ENCODE measurements at places on chromosomes 16 and 17.
A peak's percentile ranks its signal among the peaks of the same experiment; 100 is the strongest.

- DNase-seq = no peak
These were observed 3.1 kb downstream of the RNF227 start for GRCh38 chr17:7912927-7913524.

DNA sequence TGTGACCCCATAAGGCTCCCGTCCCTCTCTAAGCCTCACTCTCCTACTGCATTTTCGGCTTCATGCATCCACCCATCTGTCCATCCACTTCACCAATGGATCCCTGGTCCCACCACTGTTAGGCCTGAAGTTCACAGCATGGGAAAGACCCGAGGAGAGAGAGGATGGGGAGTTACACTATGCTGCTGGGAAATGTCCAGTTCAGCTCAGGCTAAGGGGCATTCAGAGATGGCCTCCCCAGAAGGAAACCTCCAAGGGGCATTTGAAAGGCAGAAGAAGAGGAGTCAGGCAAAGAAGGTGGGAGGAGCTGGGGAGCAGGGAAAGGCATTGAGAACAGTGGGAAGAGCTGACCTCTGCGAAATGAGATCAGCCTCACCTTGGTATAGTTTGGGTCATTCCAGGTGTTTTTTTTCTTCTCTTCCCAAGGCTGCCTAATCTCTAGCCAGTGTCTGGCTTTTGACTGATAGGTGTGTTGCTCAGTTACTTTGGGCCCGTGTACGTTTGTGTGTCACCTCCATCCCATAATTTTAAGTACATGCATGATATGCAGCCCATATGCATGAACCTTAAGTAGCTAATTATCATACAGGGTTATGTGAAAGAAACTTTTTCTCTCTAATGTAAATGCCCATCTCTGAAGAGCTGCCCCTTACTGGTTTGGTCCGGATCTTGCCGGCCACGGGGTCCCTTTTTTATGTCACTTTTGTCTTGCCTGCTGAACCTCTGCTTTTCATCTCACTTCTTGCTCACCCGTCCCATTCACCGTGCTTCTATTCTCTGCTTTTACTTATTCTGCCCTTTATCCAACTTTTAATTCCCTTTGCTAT, 11.6 kb upstream of the DRC7 start:
- no peak for DNase-seq

GRCh38 chr16:2795395-2796143, 2.7 kb upstream of the PRSS41 start:
- DNase-seq = no peak

DNA sequence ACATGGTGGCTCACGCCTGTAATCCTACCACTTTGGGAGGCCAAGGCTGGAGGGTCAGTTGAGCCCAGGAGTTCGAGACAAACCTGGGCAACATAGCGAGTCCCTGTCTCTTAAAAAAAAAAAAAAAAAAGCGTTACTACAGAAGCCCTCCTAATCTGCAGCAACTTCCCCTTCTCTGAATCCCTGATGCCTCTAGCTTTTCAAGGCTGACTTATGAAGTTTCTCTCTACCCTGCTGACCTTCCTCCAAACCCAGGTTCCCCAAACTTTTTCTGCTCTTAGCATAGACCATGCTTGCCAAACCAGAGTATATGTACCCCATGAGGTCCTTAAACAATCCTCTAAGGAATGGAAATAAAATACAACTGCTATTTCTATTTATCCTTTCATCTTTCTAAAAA, 16.4 kb downstream of the LYRM1 start:
- no peak for DNase-seq

DNA sequence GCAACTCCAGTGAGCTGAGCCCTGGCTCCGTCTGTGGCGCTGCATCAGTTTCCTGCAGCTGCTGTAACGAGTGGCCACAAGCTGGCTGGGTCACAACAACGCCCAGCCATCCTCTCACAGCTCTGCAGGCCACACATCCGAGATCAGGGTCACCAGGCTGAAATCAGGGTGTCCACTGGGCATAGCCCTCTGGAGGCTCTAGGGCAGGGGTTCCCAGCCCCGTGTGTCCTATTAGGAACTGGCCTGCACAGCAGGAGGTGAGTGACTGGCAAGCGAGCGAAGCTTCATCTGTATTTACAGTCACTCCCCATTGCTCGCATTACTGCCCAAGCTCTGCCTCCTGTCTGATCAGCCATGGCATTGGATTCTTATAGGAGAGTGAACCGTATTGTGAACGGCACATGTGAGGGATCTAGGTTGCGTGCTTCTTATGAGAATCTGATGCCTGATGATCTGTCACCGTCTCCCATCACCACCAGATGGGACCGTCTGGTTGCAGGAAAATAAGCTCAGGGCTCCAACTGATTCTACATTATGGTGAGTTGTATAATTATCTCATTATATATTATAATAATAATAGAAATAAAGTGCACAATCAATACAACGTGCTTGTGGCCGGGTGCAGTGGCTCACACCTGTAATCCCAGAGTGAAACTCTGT, 176.5 kb downstream of the SEC14L1 start:
- DNase-seq = no peak

DNA sequence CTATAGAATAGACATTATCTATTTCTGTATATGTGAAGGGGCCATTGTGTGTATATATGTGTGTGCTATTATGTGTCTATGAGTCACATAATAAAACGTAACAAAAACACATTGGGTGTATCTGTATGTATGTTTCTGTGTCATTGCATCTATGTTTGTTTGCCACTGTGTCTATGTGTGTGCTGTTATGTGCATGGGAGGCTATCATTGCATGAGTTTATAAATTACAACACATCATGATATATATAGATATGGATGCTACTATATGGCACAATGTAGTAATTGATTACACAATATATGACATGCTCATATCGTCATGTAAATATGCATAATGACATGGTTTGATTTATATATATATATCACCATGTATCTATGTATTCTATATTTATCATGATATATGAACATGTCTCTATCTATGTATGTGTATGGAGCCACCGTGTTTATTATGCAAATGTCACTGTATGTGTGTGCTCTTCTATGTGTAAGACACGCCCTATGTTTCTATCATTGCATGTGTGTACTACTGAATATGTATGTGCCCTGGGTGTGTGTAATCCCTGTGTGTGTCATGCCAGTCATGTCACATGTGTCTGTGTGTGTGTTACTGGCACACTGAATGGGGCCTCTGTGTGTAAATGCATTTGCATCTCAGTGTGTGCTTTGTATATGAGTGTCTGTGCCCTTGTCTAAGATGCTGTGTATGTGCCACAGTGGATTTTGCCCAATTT, 1.4 kb upstream of the TSPOAP1 start:
- no peak for DNase-seq

- no peak for DNase-seq
These were observed 35.6 kb downstream of the RPA1 start for GRCh38 chr17:1865252-1866037.

DNA sequence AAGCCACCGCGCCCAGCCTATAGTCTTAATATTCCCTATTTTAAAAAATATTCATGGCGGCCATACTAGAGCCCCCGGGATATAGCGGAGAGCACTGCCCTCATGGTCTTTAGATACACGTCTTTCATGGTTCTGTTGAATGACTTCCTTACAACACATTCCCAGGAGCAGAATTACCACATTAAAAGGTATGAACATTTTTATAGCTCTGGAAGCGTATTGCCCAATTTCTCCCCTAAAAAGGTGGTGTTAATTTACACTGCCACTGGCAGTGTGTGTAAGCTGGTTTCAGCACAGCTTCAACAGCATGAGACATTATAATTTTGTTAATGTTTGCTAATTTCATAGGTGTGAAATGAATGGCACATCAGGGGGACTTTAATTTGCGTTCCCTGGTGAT, 19.0 kb downstream of the C17orf100 start:
- DNase-seq = no peak

DNA sequence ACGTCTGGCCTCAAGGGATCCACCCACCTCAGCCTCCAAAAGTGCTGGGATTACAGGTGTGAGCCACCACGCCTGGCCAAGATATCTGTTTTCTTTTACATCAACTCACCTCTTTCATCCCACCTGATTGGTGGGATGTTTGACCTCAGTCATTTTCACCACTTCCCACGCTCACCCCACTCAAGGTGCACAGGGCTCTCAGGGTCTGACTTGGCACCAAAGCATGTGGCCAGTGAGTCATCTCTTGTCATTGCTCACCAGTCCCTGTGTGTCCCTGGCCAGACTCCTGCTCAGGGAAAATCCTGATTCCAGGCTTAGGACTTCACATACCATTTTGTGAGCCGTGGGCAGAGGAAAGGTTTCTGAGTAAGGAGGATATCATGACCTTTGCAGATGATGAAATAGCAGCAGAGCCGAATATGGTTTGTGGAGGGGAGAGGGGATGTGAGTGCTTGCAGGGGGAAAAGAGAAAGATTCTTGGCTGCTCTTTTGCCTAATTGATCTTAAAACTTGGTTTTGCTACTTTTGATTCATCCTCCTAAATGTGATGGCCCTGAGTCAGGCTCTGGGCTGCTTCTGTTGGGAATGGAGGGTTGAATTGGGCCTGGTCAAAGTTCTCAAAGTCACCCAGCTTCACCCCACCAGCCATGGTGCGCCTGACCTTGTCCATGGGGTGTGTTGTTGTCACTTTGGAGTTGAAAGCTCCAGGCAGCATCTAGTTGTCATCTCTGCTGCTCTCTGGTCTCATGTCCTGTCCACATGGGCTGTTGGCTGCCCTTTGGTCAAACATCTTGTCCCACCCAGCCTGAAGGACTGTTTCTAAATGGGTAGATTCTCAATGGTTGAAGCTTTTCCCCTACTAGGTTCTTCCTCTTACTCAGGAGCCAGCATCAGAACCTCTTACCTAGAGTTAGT, 6.0 kb upstream of the KCNH6 start:
- DNase-seq = no peak

- DNase-seq = no peak
These were observed 15.8 kb downstream of the GPRC5C start for GRCh38 chr17:74447628-74448159.

GRCh38 chr16:15610369-15610871, 32.5 kb downstream of the MARF1 start:
- no peak for DNase-seq

DNA sequence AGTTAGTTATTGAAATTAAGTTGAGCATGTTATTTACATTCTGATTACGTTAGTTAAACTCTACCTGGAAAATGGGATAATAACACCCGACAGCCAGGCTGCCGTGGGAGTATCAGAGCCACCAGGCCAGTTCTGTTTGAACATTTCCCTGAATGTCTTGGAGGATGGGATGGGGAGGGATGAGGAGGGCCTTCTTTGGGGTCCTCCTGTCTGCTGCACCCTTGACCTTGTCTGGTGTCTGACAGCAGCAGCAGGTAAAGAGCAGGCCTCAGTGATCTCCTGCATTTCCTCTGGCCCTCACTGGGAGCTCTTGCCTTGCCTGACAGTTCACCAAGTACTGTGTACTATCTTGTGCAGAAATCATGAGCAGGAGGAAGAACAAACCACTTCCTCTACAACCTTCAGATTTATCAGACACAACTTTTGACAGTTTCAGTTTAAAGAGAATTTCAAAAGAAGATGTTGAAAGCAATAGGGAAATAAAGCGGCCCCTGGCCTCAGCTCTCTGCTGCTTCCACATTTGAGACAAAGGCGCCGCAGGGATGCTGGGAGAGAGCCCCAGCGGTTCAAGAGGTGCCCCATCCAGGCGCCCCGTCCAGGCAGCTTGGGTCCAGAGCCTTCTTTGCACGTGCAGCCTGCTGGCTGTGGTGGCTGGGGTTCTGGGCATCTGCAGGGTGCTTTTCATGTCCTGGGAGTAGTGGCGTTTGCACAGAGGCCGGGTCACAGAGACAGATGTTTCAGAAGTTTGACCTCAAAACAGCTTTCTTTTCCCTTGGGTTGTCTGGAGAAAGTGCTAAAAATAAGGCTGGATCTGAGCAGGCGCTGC, 25.3 kb downstream of the CMIP start:
- no peak for DNase-seq

- DNase-seq = no peak
These were observed 16.8 kb downstream of the TIMM22 start for GRCh38 chr17:1013729-1014090.

DNA sequence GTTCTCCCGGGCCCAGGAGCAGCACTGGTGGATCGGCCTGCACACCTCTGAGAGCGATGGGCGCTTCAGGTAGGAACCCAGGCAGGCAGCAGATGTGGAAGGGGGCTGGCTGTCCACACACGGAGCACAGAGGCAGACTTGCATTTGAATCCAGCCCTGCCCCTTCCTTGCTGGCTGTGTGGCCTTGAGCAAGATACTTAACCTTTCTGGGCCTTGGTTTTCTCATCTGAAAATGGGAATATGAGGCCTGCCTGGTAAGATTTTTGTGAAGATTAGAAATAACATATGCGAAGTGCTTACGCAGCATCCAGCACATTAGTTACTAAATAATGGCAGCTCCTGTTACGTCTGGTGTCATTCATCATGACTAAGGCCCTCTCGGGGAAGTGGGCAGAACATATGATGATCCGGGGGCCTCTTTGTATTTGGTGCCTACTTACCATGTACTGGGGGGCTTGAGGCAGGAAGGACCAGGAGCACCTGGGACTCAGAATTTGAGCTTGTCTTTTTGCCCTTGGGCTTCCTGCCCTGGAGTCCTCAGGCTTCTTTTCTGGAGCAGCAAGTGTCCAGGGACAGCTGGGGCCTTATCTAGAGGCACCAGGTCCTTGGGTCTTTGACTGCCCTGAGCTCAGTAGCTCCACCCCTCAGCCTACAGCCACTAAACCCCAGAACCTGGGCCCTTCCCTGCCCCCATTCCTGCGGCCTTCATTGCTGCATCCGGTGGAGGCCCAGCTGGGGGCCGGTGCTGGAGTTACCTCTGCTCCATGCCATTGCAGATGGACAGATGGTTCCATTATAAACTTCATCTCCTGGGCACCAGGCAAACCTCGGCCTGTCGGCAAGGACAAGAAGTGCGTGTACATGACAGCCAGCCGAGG, 53.8 kb downstream of the MRC2 start:
- DNase-seq = no peak

GRCh38 chr17:7323731-7324437, 5.3 kb downstream of the NEURL4 start:
- peak; percentile 52 for DNase-seq

GRCh38 chr16:83068686-83069085, 441.9 kb downstream of the CDH13 start:
- no peak for DNase-seq

DNA sequence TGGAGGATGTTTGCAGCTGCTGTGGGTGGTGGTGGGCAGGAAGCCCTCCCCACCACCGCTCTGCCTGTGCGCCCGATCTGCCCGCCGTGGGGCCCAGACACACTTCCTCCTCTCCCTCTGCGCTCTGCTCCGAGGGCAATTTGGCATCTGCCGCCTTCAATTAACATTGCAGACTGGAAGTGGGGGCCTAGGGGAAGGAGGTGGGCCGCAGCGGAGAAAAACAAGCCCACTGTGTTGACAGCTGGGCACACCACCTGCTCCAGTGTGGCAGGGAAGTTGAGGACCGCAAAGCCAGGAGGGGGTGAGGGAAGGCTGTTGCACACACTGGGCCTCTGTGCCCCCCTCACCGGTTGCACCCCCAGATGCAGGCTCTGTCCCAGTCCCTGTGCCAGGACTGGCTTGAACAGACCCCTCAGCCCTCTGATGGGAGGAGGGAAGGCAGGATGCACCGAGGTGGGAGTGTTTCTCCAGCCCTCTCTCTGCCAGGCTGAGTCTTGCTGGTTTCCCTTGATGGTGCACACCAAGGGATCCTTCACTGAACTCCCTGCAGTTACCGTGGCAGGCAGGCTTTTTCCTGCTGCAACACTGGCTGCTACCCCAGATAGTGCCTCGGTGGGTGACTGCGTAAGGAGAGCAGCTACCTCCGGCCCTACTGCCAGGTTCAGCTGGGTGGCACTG, 72.8 kb upstream of the MED9 start:
- DNase-seq = peak; percentile 28

All from activated CD4-positive, CD25-positive, alpha-beta regulatory T cell (primary cell).